ENCODE measurements at places on chromosomes 16 and 17. TPM values are rescaled to one million over a fixed set of nuclear protein-coding genes. Genes with fewer than 3 reads are reported as not detected.

Gene C17orf107
- 2.4 TPM for total RNA-seq

Gene KRT13
- 0.36 TPM for total RNA-seq

Gene C17orf67
- total RNA-seq: 3.4 TPM

Gene KCNH6
- not detected for total RNA-seq

Gene CDH3
- 16.7 TPM for total RNA-seq

Gene SCN4A
- 0.03 TPM for total RNA-seq

Gene MPV17L
- total RNA-seq: 10.4 TPM

Gene KRT24
- total RNA-seq: not detected

Gene SLC13A2
- not detected for total RNA-seq

Gene RNF112
- total RNA-seq: 0.10 TPM

Gene P3H4
- total RNA-seq: 58.9 TPM

Gene SLC5A11
- 0.13 TPM for total RNA-seq

Gene RAB37
- total RNA-seq: 1.5 TPM

Gene TBC1D3I
- 0.54 TPM for total RNA-seq

Gene ZFPM1
- 3.9 TPM for total RNA-seq

Gene NTN1
- total RNA-seq: 14.5 TPM

Gene UBALD1
- total RNA-seq: 29.9 TPM

Gene ZNF500
- total RNA-seq: 25.8 TPM

Gene NOTUM
- 2.0 TPM for total RNA-seq

Gene MPP3
- total RNA-seq: 7.1 TPM

Gene FAM171A2
- total RNA-seq: 7.6 TPM

Gene SEPTIN12
- total RNA-seq: not detected

Gene CCL3
- 1.1 TPM for total RNA-seq

Gene ENPP7
- total RNA-seq: not detected

Gene CXCL16
- total RNA-seq: 5.3 TPM

Gene ARL5C
- total RNA-seq: not detected

Gene CCL11
- total RNA-seq: not detected

Gene KCTD2
- 34.9 TPM for total RNA-seq

Gene GPR142
- not detected for total RNA-seq

Gene CES5A
- not detected for total RNA-seq

Gene TOP3A
- 49.3 TPM for total RNA-seq

Gene PPP1R27
- total RNA-seq: not detected

Gene CDRT4
- 2.8 TPM for total RNA-seq

Gene SHPK
- 8.4 TPM for total RNA-seq

Gene PITPNM3
- total RNA-seq: 0.44 TPM

Gene LSM12
- total RNA-seq: 73.0 TPM

Gene WIPI1
- 19.8 TPM for total RNA-seq

Gene CLEC3A
- total RNA-seq: 0.23 TPM

Gene ZFP90
- total RNA-seq: 16.8 TPM

Gene P2RX1
- total RNA-seq: not detected

Gene PCGF2
- 43.9 TPM for total RNA-seq

Gene SLC4A1
- not detected for total RNA-seq

Gene STH
- total RNA-seq: not detected

Gene STX1B
- total RNA-seq: 3.7 TPM

Gene KCTD11
- 11.0 TPM for total RNA-seq

Gene CD300LD
- not detected for total RNA-seq

Gene TBC1D3H
- total RNA-seq: not detected

Gene FTO
- 38.2 TPM for total RNA-seq

Gene ANKFN1
- total RNA-seq: not detected

Gene CDK5R1
- 7.9 TPM for total RNA-seq

Data from Panc1 (cell line).